ENCODE measurements at places on chromosomes 7 and 10.

- peak; percentile 55 for DNase-seq
Measured at GRCh38 chr10:97222326-97222961, 36.7 kb upstream of the SLIT1 start.

GRCh38 chr10:73881221-73881919 lies 7.0 kb upstream of the CAMK2G start:
- no peak for DNase-seq

GRCh38 chr7:140533394-140533872 lies 54.1 kb upstream of the MKRN1 start:
- DNase-seq, result no peak

DNA sequence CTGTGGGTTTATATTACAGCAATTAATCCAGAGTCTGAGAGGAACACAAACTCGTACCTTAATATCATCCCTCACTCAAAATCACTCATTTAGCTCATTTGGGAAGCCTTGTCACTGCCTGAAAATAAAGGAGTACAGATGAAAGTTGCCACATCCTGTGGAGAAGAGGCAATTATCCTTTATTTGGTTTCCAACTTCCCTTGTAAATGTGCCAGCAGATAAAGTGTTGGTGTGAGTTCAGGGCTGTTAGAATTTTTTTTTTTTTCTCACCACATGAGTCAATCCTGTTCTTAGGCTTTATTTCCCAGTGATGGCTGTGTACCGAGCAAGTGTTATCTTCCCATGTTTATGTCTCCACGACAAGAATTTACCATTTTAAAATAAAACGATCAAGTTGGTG lies 99.0 kb upstream of the SMIM30 start:
- DNase-seq, result no peak

DNA sequence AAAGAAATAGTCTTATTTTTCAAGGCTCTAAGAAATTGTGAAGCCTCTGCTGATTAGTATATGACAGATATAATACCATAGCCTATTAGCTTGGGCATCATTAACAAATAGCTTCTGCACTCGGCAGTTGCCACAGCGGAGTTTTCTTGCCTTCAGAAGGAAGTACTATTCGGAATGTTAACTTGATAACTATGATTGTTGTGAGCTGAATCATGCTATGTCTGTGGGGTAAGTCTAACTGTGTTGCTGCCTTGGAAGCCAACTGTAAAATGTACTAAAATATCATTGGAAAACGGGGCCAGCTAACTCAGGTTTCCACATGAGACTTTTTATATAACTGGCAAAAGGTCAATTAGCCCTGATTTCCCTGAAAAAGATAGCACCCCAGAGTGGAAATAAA lies 93.2 kb downstream of the TWIST1 start:
- DNase-seq, result no peak

GRCh38 chr7:34657632-34658268 lies at the start of gene NPSR1:
NPSR1 (plus strand) TSS chr7:34658218; CDS start chr7:34658413, 195 bp downstream.
- no peak for DNase-seq

GRCh38 chr7:24908166-24908565 lies 71.8 kb downstream of the OSBPL3 start:
- DNase-seq, result no peak
